ENCODE measurements at places on chromosomes 5 and 9.

DNA sequence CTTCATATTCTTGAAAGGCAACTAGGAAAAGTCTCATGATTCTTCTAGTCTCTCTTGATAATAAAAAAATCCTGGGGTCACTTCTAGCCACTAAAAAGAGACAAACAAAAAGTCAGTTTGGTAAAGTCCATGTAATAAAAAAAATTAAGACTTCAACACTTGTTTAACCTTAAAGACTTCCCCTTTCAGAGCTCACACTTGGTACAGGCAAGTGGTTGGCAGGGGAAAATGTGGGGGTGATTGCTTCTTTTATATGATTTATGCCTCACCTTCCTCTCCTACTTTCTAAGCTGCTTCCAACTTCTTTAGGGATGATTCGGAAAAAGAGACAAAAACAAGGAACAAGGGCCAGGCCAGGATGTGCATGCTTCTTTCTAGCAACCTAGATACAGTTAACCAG is 5.1 kb upstream of the ERCC6L2 start:
- no peak for DNase-seq

DNA sequence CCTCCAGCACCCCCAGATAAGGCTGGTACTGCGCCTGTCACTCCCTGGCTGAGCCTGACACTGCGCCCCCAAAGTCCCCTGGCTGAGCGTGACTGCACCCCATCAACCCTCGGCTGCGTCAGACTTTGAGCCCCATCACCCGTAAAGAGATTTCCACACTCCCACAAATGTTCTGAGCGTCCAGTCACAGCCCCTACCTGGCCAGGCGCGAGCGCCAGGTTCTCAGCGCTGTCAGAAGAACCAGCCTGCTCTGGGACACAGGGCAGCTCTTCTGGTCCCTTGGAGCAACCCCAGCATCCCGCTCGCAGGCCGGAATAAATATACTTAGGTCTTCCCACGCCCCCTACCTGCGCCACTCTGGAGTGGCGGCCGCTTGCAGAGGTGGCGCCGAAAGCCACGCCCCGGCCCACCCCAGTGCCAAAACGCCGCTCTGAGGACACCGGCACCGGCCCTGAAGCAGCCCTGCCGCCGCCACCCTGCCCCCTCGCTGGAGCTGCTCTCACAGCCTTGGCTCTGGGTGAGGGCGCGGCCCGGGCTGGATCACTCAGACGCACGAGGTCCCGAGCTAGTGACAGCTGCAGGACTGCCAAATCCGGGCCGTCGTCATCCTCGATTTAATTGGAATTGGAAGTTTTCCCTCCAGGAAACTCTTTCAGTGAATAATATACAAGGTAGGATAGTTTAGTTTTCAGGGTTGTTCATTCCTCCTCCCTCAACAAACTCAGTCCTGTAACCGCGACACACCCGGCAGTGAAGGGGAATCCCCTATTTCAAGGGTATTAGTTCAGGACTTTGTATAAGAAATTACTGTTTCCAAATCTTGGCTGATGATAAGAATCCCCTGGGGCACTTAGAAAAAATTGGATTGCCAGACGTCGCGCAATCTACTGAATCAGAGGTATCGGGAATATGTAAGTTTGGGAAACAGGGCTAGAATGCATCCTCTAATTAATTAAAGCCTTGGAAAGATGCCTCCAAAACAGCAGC is 1.2 kb upstream of the CEMIP2 start:
- peak; percentile 23 for DNase-seq

GRCh38 chr9:101443364-101443771 is 7.8 kb upstream of the ALDOB start:
- peak; percentile 97 for DNase-seq

DNA sequence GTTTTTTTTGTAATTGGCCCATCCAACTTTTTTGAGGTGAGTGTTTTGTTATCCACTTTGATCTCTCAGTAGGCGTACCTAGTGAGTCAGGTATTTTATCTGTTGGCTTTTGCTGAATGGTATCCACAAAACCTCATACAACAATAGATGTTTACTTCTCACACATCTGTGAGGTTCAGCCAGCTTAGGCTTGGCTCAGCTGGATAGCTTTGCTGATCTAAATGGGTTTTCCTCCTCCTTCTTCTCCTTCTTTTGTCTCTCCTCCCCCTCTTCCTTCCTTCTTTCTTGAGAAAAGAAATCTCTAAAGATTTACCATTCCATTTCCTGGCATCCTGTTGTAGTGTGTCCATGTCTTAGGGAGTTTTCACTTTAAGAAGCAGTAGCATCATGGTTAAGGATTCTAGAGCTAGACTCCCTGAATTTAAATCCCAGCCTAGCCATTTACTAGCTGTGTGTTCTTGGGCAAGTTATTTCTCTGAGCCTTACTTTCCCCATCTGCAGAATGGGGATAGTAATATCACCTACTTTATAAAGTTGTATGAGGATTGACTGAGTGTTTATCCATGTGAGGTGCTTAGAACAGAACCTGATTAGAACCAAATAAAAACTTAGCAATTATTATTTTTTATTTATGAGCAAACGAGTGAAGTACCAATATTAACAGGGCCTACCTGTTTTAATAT is 126.3 kb downstream of the ARHGAP26 start:
- DNase-seq = no peak

DNA sequence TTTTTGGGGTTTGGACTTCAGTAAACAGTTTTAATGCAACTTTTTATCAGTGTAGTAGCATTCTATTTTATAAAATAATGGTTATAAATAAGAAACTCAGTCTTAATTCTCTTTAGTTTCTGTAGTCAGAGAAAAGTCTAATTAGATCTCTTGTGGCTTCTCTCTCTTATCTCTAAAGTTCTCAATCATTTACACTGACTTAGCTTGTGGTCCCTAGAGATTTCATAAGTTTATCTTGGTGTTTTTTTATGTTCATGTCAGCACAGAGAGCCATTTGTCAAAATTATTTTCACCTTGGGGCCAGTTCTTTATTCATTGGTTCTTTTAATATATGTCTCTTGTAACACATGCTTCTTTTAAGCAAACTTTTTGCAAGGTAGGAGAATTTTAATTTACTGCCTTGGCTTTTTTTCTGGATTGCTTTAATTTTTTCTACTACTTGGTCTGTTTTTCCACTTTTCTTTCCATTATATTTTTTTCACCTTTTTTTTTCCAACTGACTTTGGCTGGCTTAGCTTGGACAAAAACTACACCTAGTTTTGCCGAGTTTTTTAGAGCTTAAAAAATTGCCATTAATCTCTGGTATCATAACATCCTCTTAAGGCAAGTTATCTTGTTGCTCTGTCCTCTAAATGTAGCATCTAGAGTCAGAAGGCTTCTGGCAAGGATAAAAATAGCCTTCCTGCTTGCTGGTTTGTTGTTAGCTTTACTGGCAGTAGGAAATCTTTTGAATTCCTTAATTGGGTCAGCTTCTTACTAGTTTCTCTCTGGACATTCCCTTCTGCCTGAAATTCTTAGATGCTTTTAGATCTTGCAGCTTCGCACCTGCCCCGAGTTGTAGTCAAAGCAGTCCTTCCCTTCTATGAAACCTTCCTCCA is 35.3 kb downstream of the CPEB4 start:
- DNase-seq = no peak

DNA sequence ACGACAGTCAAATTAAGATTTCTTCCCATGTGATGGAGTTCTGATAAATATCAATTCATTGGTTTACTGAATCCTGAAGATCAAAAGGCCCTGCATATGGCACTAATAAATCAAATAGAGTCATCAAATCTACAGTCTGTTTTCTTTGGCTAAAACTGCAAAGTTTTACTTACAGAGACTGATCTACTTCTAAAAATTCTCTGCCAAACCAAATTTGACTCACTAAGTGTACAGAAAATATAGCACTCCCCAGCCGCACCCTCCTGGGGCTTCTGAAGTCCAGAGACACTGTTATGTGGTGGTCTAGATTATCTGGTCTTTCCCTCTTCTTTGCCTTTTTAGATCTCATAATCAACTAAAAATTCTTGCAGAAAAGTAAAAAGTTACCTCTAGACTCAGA is 237.7 kb downstream of the MLLT3 start:
- no peak for DNase-seq

GRCh38 chr9:108550106-108550505 is 305.7 kb downstream of the ACTL7B start:
- DNase-seq = no peak

- DNase-seq = no peak
These were observed 459.8 kb downstream of the CCDC171 start for GRCh38 chr9:16012621-16013020.

- no peak for DNase-seq
These were observed 101.2 kb upstream of the GDNF start for GRCh38 chr5:37940931-37941623.

DNA sequence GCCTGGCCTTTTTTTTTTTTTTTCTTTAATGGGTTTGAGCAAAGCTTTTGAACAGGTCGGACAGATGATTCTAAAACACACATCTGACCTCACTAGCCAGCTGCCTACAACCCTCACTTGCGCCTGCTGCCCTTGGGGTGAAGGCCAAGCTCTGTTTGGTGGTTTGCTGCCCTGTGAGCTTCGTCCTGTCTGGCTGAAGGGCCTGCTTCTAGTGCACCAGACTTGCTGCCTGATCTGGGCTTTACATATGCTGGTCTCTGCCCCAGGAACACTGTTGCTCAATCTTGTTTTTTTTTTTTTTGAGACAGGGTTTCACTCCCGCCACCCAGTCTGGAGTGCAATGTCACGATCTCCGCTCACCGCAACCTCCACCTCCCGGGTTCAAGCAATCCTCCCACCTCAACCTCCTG is 16.4 kb upstream of the DOLPP1 start:
- no peak for DNase-seq

- DNase-seq = no peak
These were observed 47.7 kb upstream of the SARDH start for GRCh38 chr9:133785753-133786370.

DNA sequence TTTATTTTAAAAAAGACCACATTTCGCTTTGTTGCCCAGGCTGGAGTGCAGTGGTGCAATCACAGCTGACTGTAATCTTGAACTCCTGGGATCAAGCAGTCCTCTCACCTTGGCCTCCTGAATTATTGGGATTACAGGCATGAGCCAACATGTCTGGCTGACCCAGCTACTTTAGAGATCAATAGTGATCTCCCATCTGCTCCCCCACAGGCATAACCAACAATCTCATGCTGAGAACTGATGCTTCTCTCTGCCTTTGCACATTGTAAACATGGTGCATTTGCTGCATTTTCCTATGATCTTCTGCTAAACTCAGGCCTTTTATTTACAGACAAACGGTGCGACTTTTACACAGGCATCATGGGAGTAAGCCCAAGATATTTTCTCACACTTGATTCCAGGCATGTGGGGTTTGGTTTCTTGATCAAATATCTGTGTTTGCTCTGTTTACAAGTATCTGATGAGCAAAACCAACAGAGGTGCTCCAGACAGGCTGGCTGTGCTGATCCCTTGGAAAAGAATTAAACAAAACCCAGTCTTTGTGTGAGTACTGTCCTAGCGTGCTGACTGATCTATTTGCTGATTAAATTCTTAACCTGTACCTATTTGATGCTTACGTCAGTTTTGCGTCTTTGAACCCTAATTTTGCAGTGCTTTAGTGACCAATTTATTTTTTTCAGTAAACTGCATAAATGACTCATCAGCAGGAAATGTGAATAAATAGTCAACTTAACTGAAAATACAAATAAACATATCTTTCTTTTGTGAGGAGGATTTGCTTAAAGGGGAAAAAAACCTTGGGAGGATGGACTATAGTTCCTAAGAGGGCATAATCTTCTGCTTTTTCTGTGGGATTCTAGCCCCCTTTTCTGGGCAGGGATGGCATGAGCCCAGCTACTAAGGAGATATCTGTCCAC is 191.7 kb upstream of the NR3C1 start:
- no peak for DNase-seq

GRCh38 chr5:151036556-151036955 is 16.2 kb downstream of the GPX3 start:
- DNase-seq = no peak

GRCh38 chr9:126016579-126017290 is 269.6 kb downstream of the PBX3 start:
- DNase-seq = no peak

GRCh38 chr5:102753889-102754766 is 977 bp upstream of the PAM start:
- no peak for DNase-seq

DNA sequence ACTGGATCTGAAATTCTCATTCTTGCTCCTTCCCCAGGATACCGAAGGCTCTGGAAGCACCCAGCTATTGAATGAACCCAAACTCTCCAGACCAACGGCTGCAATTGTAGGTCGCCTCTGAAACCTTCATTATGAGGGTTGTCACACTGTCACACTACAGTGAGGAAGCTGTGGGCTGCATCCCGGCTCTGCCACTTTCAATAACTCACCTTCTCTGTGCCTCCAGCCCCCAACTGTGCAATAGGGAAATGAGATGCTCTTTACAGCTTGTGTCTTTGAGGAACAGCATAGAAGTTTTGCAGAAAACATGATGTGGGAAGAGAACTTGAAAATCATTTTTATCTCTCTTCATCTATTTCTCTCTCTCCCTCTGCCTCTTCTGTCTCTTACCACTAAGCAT is 69.6 kb upstream of the TGFBR1 start:
- no peak for DNase-seq

DNA sequence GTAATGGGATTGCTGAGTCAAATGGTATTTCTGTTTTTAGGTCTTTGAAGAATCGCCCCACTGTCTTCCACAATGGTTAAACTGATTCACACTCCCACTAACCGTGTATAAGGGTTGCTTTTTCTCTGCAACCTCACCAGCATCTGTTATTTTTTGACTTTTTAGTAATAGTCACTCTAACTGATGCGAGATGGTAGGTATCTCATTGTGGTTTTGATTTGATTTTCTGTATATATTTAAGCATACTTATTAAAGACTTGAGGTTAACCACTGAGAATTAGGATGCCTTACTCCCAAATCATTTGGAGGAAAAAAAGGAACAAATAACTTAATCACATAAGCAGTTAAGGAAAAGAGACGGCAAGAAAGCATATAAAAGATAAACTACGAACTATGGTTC is 181.6 kb upstream of the FST start:
- no peak for DNase-seq

GRCh38 chr5:77637998-77638762 is at the start of gene OTP:
Gene OTP, minus strand, starts transcription at chr5:77638713. Its CDS starts 164 bp downstream, at chr5:77638549.
- DNase-seq = no peak

GRCh38 chr5:35990941-35991611 is at the start of gene UGT3A1:
Gene UGT3A1, minus strand, starts transcription at chr5:35991390. Its CDS starts 150 bp downstream, at chr5:35991240.
- no peak for DNase-seq

- DNase-seq = no peak
These were observed 73.1 kb downstream of the FEM1C start for GRCh38 chr5:115471345-115472063.

GRCh38 chr9:116230051-116230632 is 76.6 kb downstream of the PAPPA start:
- DNase-seq = no peak

GRCh38 chr5:122694884-122695283 is 80.0 kb upstream of the SNX2 start:
- no peak for DNase-seq

- DNase-seq = no peak
These were observed at the start of gene RXFP3 for GRCh38 chr5:33936381-33937016. Gene RXFP3, plus strand, starts transcription at chr5:33936386. Its CDS starts 355 bp downstream, at chr5:33936741.

DNA sequence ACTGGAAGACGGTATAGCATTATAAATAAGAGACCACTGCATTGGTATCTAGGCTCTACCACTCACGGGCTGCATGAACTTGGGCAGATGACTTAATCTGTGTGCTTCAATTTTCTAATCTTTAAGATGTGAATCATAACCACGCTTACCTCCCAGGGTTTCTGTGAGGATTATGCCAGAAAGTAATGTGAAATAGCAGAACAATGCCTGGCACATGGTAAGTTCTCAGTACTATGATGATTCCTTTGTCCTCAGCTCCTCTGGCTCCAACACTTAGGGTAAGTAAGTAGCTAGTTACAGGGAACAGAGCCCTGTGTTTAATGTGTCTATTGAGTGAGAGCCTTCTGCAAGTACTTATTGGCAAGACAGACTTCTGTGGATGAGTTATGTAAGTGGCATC is 31.1 kb downstream of the POU4F3 start:
- no peak for DNase-seq

GRCh38 chr5:149450199-149450598 is 71.1 kb upstream of the IL17B start:
- DNase-seq = no peak

All from NCI-H1694 (cell line).